GM06990 (cell line): ENCODE measurements at places on chromosomes 3 and 15.

DNA sequence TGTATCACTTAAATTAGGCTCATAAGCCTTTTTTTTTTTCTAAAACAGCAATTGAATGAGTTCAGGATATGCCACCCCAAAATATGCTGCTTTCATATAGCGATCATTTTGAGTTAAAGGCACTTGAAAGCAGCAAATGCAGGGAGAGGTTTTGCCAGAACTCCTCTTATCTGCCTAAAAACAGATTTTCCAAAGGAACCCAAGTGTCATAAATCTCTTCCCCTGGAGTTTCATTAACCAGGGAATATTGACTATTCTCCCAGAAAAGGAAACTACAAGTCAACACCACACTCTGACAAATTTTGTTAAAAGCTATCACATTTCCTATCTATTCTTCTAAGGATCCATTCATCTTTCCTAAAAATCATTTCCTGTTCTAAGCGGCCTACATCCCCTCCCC is 11.3 kb downstream of the DNAAF4 start:
- no peak for DNase-seq

DNA sequence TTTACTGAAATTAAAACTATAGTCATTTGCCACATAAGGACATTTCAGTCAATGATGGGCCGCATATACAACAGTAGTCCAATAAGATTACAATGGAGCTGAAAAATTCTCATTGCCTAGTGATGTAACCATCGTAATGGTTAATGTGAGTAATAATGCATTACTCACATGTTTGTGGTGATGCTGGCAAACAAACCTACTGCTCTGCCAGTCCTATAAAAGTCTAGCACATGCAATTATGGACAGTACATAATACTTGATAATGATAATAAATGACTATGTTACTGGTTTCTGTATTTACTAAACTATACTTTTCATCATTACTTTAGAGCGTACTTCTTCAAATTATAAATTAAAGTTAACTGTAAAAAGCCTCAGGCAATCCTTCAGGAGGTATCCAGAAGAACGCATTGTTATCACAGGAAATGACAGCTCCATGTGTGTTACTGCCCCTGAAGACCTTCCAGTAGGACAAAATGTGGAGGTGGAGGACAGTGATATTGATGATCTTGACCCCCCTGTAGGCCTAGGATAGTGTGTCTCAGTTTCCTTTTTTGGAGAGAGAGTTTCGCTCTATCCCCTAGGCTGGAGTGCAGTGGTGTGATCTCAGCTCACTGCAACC is 102.7 kb downstream of the ATP1B3 start:
- DNase-seq: no peak

- DNase-seq: no peak
Measured at GRCh38 chr15:81280696-81281455, 43.1 kb downstream of the STARD5 start.

DNA sequence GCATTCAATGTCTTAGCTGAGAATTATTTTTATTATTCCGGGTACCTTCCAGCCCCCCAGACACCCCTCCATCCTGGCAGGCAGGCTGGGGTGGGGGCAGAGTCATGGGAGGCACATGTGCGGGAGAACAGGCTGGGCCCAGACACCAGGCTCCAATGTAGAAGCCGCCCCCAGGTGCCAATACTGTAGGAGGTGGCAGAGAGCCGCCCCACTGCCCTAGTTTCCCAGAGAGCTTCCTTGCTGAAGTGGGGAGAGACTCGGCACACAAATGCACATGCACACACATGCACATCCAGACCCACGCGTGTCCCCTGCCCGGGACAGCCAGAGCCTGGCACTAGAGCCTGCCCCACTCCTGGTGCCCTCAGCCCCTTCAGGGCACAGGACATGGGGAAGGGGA is 98.4 kb upstream of the LINGO1 start:
- no peak for DNase-seq

DNA sequence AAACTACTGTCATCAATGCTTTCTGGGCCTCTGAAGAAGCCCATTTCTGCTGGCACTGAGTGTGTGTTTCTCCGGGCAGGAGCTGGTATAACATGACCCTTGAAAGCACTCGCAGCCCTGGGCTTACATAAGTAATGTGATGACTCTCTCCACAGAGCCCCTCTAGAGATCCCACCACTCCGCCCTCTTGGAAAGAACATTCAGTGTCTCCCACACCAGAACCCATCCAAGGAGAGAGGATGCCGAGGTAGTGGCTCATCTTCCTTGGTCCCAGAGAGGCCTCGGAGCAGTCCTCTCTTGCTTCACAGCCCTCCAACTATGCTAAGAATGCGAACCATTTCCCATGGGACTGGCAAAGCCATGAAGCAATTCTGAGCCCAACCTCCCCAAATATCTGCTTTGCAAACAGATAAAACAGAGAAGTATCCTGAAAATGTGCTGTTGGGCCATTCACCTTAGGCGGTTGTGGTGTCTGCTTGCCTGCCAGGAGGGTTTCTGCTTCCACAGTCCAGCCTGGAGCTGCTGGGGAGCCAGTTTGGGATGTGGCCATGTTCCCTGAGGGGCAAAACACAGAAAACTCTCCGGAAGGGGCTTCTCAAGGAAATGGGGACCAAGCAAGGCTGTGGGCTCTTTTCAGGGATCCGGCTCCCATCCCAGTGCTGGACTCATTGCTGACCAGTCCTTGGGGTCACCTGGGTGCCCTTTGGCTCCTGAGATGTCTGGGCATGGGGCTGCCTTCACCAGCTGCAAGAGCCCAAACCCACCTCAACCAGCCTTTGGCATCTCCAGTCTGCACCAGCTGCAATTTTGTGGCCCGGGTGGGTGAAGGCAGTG is 47.3 kb downstream of the AMOTL2 start:
- no peak for DNase-seq

DNA sequence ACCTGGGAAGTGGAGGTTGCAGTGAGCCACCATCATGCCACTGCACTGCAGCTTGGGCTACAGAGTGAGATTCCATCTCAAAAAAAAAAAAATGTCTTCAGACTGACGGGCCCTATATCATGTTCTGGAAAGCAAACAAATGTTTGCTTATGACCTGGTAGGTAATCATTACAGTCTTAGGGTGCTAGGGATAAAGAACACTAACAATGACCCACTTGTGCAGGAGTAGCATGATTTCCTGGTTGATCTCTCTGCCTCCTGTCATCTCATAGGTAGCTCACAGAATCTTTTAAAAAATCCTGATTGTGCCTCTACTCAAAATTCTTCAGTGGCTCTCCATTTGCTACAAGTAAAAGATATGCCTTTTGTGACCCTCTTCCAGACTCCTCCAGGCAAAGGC is 74.5 kb upstream of the TSPAN3 start:
- DNase-seq: no peak

GRCh38 chr3:181329024-181329423 is 339.5 kb upstream of the DNAJC19 start:
- no peak for DNase-seq

GRCh38 chr15:87227846-87228245 is 1028.7 kb downstream of the NTRK3 start:
- DNase-seq: no peak

- no peak for DNase-seq
Measured at GRCh38 chr3:143442814-143443447, 323.4 kb downstream of the CHST2 start.
